ENCODE measurements at places on chromosomes 1 and 21.

- DNase-seq = no peak
Measured at GRCh38 chr1:38310079-38310478, 263.5 kb upstream of the POU3F1 start.

GRCh38 chr21:46518983-46519583 is 60.4 kb downstream of the DIP2A start:
- DNase-seq = no peak

- DNase-seq = no peak
Measured at GRCh38 chr1:33872683-33873082, 8.8 kb downstream of the HMGB4 start.

GRCh38 chr1:223556414-223557129 is 108.9 kb downstream of the CAPN8 start:
- peak; percentile 40 for DNase-seq

DNA sequence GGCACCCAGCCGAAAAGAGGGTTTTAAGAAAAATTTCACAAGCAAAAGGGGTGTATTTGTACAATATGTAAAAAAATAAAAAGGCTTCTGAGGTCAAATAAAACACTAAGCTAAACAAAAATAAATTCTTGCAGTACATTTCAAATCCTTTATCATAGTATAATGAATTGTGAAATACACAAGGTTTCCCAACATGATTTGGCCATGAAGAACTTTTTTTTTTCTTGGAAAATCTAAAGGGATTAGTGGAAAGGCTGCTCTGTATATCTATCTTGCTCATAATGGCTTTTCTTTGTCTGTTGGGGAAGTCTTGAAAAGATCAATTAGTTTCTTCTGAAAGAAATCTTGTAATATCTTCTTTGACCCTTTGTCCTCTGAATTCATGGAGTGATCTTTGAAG is 593.4 kb downstream of the PLPP3 start:
- no peak for DNase-seq

- no peak for DNase-seq
Measured at GRCh38 chr1:156571261-156571852, 1.0 kb downstream of the IQGAP3 start.

GRCh38 chr1:174244017-174244416 is 84.7 kb downstream of the RABGAP1L start:
- DNase-seq = no peak
